ENCODE measurements at places on chromosomes 13 and 19.
A peak's percentile ranks its signal among the peaks of the same experiment; 100 is the strongest.

- no peak for DNase-seq
Observed at GRCh38 chr19:14700711-14701375, 11.0 kb downstream of the ZNF333 start.

- no peak for DNase-seq
Observed at GRCh38 chr13:29707876-29708543, 112.5 kb upstream of the SLC7A1 start.

DNA sequence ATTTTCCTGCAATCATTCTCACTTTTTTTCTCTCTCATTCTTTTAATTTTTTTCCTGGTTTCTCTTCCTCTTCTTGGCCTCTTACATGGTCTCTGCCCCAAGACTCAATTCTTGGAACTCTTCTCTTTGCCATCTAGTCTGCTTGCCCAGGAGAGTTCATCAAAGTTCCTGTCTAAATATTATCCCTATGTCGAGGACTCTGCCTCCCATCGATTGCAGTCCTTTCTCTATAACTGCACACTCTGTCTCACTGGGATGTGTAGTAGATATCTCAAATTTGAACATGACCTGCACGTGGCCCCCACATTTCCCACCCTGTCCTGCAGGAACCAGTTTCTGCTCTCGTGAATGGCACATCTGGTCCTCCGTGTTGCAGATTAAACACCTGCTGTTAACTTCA lies 204.7 kb upstream of the TMTC4 start:
- DNase-seq = no peak

DNA sequence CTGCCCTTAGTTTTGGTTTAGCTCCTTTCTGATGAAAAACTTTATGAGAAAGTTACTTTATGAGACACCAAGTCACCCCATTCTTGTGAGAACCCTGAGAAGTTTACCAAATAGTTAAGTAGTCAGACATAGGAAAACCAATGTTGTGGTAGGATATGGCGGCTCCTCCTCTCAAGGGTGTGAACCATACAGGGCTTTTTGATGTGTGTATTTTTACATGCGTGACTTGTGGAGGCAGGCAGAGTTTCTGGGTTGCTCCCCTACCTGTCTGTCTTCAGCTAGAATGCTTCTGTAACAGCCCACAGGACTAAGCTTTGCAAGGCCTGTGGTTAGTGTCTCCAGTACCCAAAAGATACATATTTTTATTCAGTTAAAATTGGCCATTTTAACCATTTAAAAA lies 18.3 kb downstream of the UBAC2 start:
- no peak for DNase-seq

GRCh38 chr19:55497763-55498162 lies 9.5 kb downstream of the SSC5D start:
- no peak for DNase-seq

DNA sequence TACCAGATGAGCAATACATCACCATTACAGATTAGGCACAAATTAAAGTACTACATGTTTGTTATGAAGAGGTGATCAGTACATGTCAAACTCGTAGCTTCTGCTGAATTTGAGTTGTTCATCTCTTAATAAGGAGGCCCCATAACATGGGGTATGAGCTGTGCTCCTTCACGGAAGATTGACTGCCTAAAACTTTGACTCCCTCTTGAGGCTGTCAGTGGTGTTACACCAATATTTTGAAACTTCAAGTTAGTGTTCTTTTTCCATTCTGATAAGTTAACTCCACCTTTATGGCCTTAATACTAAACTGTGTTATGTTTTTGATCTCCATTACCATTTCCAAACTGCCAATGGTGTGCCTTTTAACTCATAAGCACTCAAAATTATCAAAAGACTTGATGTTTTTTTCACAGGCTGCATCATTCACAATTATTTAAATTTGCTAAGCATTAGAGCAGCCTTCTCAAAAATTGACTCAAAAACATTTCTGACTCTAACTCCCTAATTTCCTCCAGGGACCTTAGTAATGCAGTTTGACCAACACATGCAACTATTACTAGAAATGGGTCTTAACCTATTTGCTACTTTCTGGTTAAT lies 1591.5 kb downstream of the PCDH9 start:
- peak; percentile 15 for DNase-seq

- DNase-seq = no peak
Observed at GRCh38 chr19:955803-956765, 28.1 kb upstream of the WDR18 start.

- peak; percentile 36 for DNase-seq
Observed at GRCh38 chr19:18437491-18438330, at the start of gene ISYNA1. ISYNA1 (minus strand) TSS chr19:18438133; CDS start chr19:18437979, 154 bp downstream.

DNA sequence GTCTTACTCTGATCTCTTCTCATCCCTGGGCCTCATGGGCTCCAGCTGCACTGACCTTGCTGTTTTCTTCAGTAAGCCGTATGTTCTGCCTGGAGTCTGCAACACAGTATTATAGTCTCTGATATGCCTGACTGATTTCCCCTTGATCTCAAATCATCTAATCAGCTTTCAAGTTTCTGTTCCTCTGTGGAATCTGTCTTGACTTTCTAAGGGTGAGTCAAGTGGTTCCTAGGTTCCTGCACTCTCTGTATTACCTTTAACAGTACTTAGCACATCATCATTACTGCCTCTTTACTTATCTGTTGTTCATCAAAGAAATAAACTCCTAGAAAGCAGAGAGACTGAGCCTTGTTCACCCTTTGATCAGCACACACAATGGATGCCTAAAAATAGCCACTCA lies 350.7 kb downstream of the LMO7 start:
- peak; percentile 8 for DNase-seq

GRCh38 chr19:19139876-19140229 lies 1.6 kb upstream of the TMEM161A start:
- no peak for DNase-seq

DNA sequence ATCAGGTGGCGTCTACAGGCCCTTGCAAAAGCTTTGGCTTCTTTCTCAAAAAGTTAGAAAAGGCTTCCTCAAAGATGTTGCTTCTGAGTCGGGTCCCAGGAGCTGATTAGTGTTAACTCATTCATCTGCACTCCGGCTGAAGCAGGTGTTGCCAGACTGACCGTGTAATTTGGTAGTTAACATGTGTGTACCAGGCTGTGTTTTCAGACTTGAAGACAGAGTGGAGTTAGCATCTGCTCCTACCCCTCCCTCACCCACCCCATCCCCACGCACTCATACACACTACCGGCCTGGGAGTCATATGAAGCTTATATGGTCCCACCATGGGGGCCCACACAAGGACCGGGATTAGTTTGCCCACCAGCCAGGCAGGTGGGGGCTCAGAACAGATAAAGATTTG lies 111.5 kb downstream of the DNAJC15 start:
- peak; percentile 75 for DNase-seq

GRCh38 chr19:14476673-14477401 lies 1.7 kb upstream of the PTGER1 start:
- no peak for DNase-seq
